ENCODE measurements at places on chromosomes 16 and 17.
A peak's percentile ranks its signal among the peaks of the same experiment; 100 is the strongest.

DNA sequence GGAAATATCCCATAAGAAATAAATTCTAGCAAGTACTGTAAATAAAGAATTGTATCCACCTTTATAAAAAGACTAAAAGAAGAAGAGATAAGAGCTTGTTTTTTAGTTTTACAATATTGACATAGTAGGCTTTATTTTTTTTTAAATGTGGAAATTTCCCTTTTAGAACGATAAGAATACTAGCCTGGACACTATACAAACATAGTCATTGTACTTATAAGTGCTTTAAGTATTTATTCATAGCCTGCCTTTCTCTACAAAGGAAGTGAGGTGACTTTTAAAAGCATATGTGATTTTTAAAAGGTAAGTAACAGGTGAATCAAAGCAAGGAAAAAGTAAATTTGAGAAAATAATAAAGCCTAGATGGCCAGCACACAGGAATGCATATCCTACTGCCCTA is 17.7 kb downstream of the TOX3 start:
- no peak for DNase-seq
- no peaks in the 10 kb centered on the region for H3K4me1 ChIP-seq
- H3K36me3 ChIP-seq = no peaks in the 10 kb centered on the region
- no peaks in the 10 kb centered on the region for H3K27me3 ChIP-seq
- no peak overlapping the region for H3K27ac ChIP-seq

GRCh38 chr17:81453076-81453475 is 57.8 kb downstream of the BAHCC1 start:
- H3K4me3 ChIP-seq = no peak overlapping the region
- no peak for DNase-seq
- H3K4me1 ChIP-seq = no peaks in the 10 kb centered on the region
- H3K27me3 ChIP-seq = peaks cover 2% of the 10 kb centered on the region

DNA sequence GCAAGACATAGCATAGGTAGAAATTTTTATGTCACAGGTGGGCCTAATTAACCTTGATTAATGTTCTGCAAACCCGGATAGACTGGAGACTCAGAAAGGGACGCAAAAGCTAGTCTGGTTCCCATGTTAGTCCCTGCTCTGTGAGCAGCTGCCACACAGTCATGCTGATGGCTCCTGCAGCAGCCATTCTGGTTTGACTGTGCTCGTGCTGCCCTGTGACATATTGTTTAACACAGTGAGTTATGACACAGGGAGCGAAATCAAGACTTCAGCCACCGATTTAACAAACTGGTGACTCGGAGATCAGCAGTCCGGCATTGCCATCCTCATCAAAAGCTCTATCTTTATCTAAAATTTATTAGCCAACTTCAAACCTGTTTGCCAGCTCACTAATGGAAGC is 169.8 kb downstream of the WWOX start:
- no peak overlapping the region for H3K4me3 ChIP-seq
- no peaks in the 10 kb centered on the region for H3K36me3 ChIP-seq
- no peaks in the 10 kb centered on the region for H3K27me3 ChIP-seq
- H3K27ac ChIP-seq = no peak overlapping the region
- no peaks in the 10 kb centered on the region for H3K4me1 ChIP-seq

DNA sequence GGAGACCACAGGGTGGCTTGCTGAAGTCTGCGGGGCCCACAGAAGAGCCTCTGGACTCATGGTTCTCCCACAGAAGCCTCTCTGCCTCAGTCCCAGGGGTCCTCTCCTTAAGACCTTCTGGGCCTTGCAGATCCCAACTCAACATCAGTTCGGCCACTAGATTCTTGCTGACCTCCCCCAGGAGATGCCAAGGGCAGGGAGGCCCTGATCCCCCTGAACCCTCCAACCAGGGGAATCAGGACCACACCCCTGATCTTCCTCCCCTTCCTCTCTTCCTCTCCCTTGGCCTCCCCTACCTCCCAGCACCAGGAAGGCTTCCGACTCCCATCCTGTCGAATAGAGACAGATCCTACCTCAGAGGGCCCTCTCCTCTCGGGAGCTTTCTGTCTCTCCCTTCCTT is 53.4 kb downstream of the NOS2 start:
- no peaks in the 10 kb centered on the region for H3K27me3 ChIP-seq
- H3K4me3 ChIP-seq = no peak overlapping the region
- no peak overlapping the region for H3K27ac ChIP-seq
- no peaks in the 10 kb centered on the region for H3K4me1 ChIP-seq
- no peak for DNase-seq

- no peak for DNase-seq
- no peak overlapping the region for H3K27ac ChIP-seq
- no peak overlapping the region for H3K4me3 ChIP-seq
- no peaks in the 10 kb centered on the region for H3K4me1 ChIP-seq
Observed at GRCh38 chr16:6081320-6081976, 983.9 kb upstream of the EEF2KMT start.

GRCh38 chr17:33511670-33512069 is 218.6 kb upstream of the ASIC2 start:
- DNase-seq = peak; percentile 1
- peaks cover 11% of the 10 kb centered on the region for H3K4me1 ChIP-seq
- H3K36me3 ChIP-seq = no peaks in the 10 kb centered on the region
- peaks cover 4% of the 10 kb centered on the region for H3K27me3 ChIP-seq
- no peak overlapping the region for H3K27ac ChIP-seq
- no peak overlapping the region for H3K4me3 ChIP-seq

DNA sequence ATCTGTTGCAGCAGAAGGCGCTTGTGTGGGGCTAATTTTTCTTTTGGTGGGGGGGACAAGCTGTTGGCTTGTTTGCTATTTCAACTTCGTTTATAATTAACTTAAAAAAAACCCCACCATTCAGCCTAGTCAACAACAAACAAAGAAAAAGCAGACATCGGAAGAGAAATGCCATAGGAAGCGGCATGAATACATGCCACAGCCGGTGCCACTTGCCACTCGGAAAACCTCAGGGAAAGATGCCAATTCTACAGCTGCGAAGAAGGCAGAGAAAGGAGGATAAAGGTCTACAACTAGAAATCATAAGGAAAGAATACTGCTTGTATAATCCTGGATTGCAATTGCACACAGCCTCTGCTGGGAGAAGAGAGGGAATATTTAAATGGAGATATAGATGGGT is 254.4 kb upstream of the PMFBP1 start:
- no peaks in the 10 kb centered on the region for H3K4me1 ChIP-seq
- no peak overlapping the region for H3K27ac ChIP-seq
- no peak overlapping the region for H3K4me3 ChIP-seq

GRCh38 chr17:62094175-62094574 is 29.1 kb upstream of the MED13 start:
- peaks cover 11% of the 10 kb centered on the region for H3K27me3 ChIP-seq
- no peaks in the 10 kb centered on the region for H3K36me3 ChIP-seq
- DNase-seq = no peak

DNA sequence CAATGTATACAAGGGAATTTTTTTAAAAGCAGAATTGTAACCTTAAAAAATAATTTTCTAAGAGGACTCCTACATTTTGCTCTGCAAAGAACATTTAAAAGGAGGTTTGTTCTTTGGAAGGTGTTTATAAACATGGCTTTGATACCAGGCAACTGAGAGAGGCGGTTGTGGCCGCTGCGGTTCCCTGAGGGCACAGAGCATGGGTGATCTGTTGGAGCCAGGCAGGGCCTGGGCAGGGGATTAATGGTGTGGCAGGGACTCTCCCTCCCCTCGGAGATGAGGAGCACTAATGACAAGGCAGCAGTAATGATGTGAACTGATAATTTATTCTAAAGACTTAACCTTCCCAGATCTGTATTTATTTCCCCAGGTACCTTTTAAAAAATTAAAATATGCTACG is 65.4 kb downstream of the WWP2 start:
- DNase-seq = no peak
- H3K27ac ChIP-seq = no peak overlapping the region
- no peak overlapping the region for H3K4me3 ChIP-seq
- no peaks in the 10 kb centered on the region for H3K27me3 ChIP-seq
- H3K36me3 ChIP-seq = peaks cover 7% of the 10 kb centered on the region
- H3K4me1 ChIP-seq = peaks cover 8% of the 10 kb centered on the region

GRCh38 chr16:66619534-66620428 is 15.3 kb downstream of the CMTM3 start:
- no peaks in the 10 kb centered on the region for H3K36me3 ChIP-seq
- no peak overlapping the region for H3K27ac ChIP-seq
- no peaks in the 10 kb centered on the region for H3K4me1 ChIP-seq

- H3K36me3 ChIP-seq = peaks cover 26% of the 10 kb centered on the region
- H3K27me3 ChIP-seq = no peaks in the 10 kb centered on the region
- peaks cover 46% of the 10 kb centered on the region for H3K4me1 ChIP-seq
- DNase-seq = no peak
- peak overlapping the region; percentile 12 for H3K27ac ChIP-seq
Observed at GRCh38 chr16:87966685-87967185, 15.5 kb downstream of the BANP start.

DNA sequence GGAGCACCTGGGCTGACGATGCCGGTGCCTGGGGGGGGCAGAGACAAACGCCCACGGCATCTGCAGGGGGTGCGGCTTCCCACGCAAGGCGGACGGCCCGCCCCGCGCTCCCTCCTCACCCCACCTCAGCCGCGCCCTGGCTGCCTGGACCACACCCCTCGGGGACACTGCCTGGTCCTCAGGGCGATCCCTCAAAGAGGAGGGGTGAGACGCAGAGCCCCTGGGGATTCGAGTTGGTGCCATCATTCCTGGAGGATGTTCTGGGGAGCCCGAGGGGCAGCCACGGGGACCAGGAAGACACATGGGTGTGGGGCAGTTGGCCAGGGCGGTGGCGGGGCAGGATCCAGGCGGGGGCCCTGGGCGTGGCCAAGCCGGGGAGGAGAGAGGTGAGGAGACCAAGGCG is 3.9 kb downstream of the IGFALS start:
- H3K4me1 ChIP-seq = no peaks in the 10 kb centered on the region
- no peaks in the 10 kb centered on the region for H3K27me3 ChIP-seq
- H3K4me3 ChIP-seq = no peak overlapping the region

DNA sequence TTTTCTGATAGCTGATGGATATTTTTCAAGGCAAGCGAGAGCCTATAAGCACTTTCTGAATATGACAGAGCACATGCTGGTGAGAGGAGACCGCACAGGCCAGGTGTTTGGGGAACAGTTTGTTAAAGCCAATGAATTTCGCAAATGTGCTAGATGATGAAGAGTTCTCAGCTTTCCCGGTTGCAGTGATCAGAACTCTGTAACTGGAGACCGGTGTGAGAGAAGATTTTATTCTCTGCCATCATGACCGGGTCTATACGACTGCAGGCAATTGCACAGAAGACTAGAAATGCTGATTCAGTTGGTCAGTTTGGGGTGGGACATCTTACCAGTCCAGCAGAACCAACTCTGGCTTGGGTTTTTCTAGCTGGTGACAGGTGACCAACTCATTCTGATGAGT is 25.4 kb downstream of the SMTNL2 start:
- H3K36me3 ChIP-seq = no peaks in the 10 kb centered on the region
- no peak overlapping the region for H3K27ac ChIP-seq
- H3K4me3 ChIP-seq = no peak overlapping the region
- no peak for DNase-seq
- peaks cover 26% of the 10 kb centered on the region for H3K27me3 ChIP-seq

GRCh38 chr17:77213778-77214132 is 73.0 kb downstream of the SEC14L1 start:
- H3K4me1 ChIP-seq = no peaks in the 10 kb centered on the region
- H3K27me3 ChIP-seq = no peaks in the 10 kb centered on the region
- no peak overlapping the region for H3K4me3 ChIP-seq
- DNase-seq = no peak
- peaks cover 47% of the 10 kb centered on the region for H3K36me3 ChIP-seq

DNA sequence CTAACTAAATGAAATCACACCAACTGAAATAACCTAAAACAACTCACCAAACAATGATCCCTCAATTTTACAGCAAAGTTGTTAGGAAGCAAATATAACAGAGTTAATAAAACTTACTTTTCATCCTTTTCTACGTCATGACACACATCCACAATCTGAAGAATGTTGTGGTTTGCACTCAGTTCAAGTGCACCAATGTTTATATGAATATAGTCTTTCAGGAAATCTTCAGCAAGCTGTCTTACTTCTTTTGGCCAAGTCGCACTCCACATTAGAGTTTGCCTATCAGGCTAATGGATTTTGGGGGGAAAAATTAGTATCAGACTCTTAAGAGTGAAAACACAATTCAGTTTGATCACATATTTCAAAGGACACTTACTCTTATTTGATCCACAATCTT is 3.3 kb downstream of the DDX5 start:
- no peak for DNase-seq
- H3K27me3 ChIP-seq = no peaks in the 10 kb centered on the region
- peaks cover 60% of the 10 kb centered on the region for H3K4me1 ChIP-seq
- H3K36me3 ChIP-seq = peaks cover 79% of the 10 kb centered on the region
- peak overlapping the region; percentile 0 for H3K27ac ChIP-seq

DNA sequence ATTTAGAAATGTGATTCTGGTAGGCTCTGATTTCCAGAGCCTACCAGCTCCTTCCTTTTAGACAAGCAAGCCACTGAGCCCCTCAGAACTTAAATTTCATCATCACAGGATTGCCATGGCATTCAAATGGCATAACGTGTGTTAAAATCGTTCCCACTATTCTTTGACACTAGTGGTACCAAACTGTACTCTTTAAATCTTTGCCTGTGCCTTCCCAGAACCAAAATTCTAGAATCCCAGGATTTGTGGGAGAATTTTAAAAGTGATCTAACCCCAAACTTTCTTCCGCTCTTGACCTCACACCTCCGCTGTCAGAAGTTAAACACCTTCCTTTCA is 287 bp upstream of the INTS2 start:
- H3K4me3 ChIP-seq = peak overlapping the region; percentile 92
- peaks cover 8% of the 10 kb centered on the region for H3K36me3 ChIP-seq
- DNase-seq = no peak
- H3K27ac ChIP-seq = peak overlapping the region; percentile 93
- no peaks in the 10 kb centered on the region for H3K27me3 ChIP-seq

- no peak for DNase-seq
- H3K36me3 ChIP-seq = peaks cover 5% of the 10 kb centered on the region
- peaks cover 2% of the 10 kb centered on the region for H3K27me3 ChIP-seq
- H3K27ac ChIP-seq = peak overlapping the region; percentile 84
Observed at GRCh38 chr16:11977376-11978041, 975 bp downstream of the SNX29 start.

GRCh38 chr17:83189044-83190003 is 109.9 kb downstream of the METRNL start:
- no peak overlapping the region for H3K4me3 ChIP-seq
- H3K27ac ChIP-seq = no peak overlapping the region
- no peak for DNase-seq
- H3K4me1 ChIP-seq = peaks cover 22% of the 10 kb centered on the region

DNA sequence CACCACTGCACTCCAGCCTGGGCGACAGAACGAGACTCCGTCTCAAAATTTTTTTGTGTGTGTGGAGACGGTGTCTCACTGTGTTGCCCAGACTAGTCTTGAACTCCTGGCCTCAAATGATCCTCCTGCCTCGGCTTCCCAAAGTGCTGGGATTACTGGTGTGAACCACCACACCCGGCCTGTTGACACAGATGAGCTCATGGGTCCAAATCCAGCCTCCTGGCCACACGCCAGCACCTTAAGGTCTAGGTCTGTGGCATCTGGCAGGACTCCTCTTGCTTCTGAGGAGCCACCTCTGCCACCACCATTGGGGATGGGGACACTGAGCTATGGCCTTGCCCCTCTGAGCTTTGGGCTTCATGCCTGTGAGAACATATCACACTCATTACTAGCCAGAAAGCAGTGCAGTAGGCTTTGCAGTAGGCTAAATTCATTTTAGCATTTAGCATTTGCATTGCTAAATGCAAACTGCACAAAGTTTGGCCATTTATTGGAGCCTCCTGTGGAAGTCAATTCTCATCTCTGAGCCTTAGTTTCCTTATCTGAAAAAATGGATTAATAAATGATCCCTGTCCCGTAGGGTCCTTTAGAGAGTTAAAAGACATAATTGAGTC is 5.5 kb upstream of the CDIPT start:
- H3K4me3 ChIP-seq = no peak overlapping the region
- no peaks in the 10 kb centered on the region for H3K27me3 ChIP-seq
- no peak overlapping the region for H3K27ac ChIP-seq
- H3K4me1 ChIP-seq = peaks cover 2% of the 10 kb centered on the region
